ENCODE measurements at places on chromosomes 5 and 9.

- H3K4me1 ChIP-seq, result peaks cover 4% of the 10 kb centered on the region
- H3K27ac ChIP-seq, result no peak overlapping the region
- no peaks in the 10 kb centered on the region for H3K36me3 ChIP-seq
- DNase-seq, result no peak
- no peak overlapping the region for H3K4me3 ChIP-seq
Measured at GRCh38 chr9:136769710-136770191, 5.4 kb upstream of the LCN15 start.

- H3K27me3 ChIP-seq, result no peaks in the 10 kb centered on the region
- no peak overlapping the region for H3K4me3 ChIP-seq
- no peaks in the 10 kb centered on the region for H3K4me1 ChIP-seq
- H3K27ac ChIP-seq, result no peak overlapping the region
- no peak for DNase-seq
Measured at GRCh38 chr9:15182730-15183129, 124.3 kb downstream of the TTC39B start.

DNA sequence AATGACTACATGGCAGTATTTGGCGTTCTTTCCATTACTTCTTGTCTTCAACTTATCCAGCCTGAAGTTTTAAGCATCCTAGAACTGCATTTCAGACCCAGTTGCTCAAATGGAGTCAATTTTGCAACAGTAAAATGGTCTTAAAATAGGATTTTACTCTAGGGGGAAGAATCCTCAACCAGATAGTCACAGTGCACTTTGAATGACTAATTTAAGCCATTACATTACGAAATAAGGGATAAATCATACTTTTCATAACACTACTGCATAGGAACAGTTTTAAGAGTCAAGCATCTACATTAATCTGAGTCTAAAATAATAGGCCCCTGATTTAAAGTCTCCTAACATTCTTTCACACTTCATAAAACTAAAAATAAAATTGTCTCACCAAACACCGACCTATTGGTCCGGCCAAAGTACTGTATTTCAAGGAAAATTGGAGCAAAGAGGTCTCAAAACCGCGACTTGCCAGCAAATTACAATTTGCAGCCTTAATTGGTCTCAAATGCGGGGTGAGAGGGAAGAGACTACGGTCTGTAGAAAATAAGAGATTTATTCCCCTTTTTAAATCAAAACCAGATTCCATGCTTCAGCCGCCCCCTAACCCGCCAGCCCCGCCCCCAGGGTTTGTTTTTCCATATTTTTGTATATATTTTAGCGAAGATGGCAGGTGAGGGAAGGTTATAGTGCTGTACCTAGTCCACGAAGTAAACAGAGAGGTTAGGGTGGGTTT, 1.2 kb upstream of the SMARCA2 start:
- no peaks in the 10 kb centered on the region for H3K36me3 ChIP-seq
- H3K27ac ChIP-seq, result peak overlapping the region; percentile 97
- H3K27me3 ChIP-seq, result no peaks in the 10 kb centered on the region

DNA sequence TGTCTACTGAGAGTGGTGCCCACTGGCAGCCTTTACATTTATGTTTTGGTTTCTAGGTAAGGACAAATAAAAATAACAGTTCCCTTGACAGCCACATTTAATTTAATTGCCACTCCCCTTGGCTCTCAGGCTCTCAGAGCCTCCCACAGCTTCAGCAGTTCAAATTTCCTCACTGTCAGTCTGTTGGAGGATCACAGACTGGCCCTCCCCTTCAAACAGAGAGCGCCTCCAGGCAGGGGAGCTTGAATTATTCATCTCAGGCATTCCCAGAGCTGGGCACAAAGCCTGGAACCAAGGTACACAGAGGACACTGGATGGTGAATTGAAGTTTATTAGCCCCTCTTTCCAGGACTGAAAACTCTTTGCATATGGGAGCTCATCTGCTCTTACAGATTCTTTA, 407.7 kb downstream of the SPOCK1 start:
- H3K4me1 ChIP-seq, result no peaks in the 10 kb centered on the region
- no peaks in the 10 kb centered on the region for H3K27me3 ChIP-seq
- H3K27ac ChIP-seq, result no peak overlapping the region
- no peak for DNase-seq

DNA sequence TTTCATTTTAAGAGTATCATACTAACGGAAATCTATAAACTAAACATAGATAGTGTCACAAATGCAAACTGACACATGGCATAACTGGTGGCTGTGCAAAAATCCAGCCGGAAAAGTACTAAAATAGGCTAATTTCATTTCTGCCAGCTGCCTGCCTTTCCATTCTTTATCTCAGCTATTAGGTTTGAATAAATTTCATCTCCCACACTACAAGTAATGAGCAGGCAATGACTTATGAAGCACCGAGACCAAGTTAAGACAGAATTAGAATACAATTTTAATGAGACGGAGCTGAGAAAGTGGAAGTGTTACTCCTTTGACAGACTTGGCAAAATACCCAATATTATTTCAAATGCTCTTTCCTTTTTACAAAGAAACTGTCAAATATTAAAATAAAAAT, 258.8 kb upstream of the ZNF608 start:
- H3K27ac ChIP-seq, result no peak overlapping the region
- no peaks in the 10 kb centered on the region for H3K27me3 ChIP-seq
- no peaks in the 10 kb centered on the region for H3K4me1 ChIP-seq

GRCh38 chr5:107969847-107970246, 299.1 kb upstream of the EFNA5 start:
- H3K27me3 ChIP-seq, result no peaks in the 10 kb centered on the region
- H3K4me3 ChIP-seq, result no peak overlapping the region
- H3K36me3 ChIP-seq, result no peaks in the 10 kb centered on the region
- no peaks in the 10 kb centered on the region for H3K4me1 ChIP-seq

DNA sequence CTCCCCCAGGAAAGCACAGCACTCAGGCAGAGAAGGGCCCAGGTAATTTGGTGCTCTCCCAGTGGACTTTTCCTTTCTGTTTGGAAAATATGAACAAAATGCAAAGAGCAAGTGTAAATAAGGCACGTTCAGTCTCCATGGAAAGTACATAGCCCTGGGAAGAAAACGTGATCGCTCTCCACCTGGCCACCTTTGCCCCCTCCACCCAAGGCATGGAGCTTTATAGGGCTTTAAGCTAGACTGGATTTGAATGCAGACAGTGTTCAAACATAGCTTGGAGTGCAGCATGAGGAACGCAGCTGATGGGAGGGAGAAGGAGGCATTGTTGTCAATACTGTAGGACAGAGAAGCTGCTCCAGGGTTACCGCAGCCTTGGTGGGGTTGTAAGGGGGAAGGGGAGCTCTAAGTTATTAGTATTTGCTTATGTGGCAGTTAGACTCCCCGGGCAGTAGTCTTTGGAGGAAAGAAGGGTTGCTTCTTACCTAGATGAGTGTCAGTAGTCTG, 500.2 kb downstream of the SPOCK1 start:
- H3K4me1 ChIP-seq, result no peaks in the 10 kb centered on the region
- H3K4me3 ChIP-seq, result no peak overlapping the region
- no peak for DNase-seq
- H3K36me3 ChIP-seq, result no peaks in the 10 kb centered on the region
- no peaks in the 10 kb centered on the region for H3K27me3 ChIP-seq

DNA sequence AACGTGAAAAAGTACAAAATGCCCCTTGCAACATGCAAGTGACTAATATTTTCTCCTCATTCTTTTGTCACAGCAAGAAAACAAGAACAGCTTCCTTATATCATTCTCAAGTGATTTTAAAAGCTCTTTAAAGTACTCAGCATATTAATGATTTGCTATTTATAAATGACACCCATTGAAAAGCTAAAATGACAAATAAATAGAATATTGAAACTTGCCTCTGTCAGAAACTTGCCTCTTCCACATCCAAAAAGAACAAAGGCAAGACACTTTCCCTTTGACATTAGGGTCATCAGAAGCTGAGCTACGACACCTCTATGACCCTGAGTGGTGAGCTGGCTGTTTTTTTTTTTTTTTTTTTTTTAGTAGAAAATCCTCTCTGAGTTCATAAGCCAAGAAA, 339.6 kb upstream of the ITGA1 start:
- no peaks in the 10 kb centered on the region for H3K4me1 ChIP-seq
- H3K36me3 ChIP-seq, result no peaks in the 10 kb centered on the region
- no peak overlapping the region for H3K27ac ChIP-seq
- H3K27me3 ChIP-seq, result no peaks in the 10 kb centered on the region
- no peak for DNase-seq
